ENCODE measurements at places on chromosomes 16 and 17.

DNA sequence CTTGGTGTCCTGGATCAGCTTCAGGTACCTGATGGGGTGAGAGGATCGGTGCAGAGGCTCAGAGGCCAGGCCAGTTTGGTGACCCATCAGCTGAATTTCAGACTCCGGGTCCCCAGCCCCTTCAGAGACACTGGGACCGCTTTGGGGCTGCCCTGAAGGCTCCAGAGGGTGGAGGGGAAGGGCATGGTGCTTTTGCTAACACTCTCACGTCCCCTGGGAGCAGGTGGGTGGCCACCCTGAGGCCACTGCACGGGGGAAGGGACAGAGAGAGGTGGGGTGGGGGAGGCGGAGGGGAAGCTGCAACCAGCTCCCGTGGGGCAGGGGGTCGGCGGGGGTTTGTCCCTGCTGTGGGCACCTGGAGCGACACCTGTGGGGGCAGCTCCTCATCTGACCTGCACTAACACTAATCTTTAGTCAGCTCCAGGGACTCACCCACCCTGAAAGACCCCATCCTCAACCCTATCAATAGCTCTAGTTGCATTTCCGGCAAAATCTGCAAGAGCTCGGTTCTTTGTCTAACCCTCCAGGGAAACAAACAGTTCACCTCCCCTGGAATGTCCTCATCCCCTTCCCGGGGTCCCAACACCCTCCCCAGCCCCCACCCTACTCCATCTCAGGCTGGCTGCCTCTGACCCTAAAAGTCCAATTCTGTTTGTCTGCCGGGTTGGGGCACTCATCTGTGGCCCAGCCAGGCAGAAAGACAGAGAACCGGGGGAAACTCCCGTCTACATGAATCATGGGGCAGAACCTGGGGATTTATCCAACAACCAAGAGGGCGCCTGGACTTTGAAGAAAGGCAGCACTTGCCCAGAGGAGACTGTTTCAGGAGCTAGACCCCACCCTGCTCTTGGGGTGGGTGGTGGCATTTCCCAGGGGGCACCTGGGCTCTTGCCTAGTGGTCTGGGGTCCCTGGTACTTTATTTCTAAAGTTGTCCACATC, 91.9 kb upstream of the CBX4 start:
- DNase-seq, result no peak

DNA sequence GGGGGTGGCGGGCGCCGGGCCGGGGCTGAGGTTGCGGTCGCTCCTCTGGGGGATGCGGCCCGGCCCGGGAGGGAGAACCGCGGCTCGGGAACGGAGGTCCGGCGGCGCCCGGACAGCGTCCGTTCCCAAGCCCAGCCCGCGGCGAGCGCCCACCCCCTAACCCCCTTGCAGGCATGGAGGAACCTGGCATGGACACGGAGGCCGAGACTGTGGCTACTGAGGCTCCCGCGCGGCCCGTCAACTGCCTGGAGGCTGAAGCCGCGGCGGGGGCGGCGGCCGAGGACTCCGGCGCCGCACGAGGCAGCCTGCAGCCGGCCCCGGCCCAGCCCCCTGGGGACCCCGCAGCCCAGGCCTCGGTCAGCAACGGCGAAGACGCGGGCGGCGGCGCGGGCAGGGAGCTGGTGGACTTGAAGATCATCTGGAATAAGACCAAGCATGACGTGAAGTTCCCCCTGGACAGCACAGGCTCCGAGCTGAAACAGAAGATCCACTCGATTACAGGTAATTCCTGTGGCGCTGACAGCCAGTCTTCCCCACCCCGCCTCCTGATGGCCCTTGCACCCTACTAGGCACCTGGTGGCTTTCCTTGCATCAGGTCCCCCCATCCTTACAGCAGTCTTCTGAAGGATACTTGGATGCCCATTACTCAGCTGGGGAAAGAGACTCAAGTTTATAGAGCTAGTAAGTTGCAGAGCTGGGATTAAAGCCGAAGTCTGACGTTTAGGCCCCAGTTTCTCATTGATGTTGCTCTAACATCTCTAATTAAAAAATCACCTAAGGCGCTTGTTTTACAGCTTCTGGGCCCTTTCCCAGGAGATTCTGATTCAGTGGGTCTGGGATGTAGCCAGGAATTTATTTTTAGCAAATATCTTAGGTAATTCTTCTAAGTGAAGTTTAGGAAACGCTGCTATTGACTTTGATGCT, 514 bp downstream of the UBFD1 start:
- DNase-seq, result peak; percentile 21

- no peak for DNase-seq
These were observed 1.6 kb downstream of the PYCARD start for GRCh38 chr16:31200821-31201568.

DNA sequence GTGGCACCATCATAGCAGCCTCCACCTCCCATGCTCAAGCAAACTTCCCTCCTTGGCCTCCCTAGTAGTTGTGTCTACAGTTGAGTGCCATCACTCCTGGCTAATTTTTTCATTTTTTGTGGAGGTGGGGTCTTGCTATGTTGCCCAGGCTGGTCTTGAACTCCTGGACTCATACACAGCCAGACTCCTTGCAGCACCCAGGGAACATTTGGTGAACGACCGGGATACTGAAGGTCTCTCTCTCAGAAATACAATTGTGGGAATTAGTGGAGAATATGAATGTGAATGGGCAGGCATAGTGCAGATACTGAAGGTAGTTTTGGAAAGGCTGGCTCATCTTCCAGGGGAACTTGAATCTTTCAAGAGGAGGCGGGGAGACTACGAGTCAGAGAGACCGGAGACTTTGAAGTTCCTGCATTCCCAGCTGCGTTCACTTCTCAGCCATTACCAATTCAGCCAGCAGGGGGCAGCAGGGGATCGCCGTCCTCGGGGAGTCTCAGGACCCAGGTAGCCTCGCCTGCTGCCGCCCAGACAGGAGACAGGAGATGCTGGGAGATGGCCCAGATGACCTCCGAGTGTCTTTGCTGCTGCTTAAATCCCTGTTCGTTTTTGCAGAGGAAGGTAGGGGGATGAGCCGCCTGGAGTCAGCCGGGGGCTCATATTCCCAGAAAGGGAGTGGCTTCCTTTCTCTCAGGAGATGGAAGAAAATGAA, 68.6 kb downstream of the HAPSTR1 start:
- peak; percentile 37 for DNase-seq

- DNase-seq, result no peak
These were observed 15.6 kb upstream of the MED13 start for GRCh38 chr17:62080647-62081046.

- no peak for DNase-seq
These were observed 181.9 kb downstream of the SNX29 start for GRCh38 chr16:12158428-12158827.

DNA sequence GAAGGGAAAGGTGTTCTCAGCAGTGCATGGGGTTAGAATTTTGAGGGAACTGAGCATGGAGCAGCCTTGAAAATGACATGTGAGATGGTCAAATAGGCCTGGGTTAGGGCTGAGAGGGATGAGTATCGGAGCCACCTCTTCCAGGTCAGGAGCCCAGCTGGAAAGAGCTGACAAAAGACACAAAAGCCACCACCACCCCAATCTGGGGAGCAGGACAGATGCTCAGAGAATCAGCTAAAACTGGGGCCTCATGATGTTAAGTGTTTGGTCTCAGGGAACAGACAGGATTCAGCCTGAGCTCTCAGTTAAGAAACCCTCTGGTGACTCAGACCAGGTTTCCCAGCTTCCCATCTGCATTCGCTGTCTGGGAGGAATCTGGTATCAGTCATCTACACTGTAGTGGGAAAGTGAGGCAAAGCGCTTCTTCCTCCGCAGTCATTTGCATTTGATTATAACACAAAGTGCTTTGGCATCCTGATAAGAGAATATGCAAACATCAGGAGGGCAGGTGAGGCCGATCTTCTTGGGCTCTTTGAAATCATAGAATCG, 2.6 kb downstream of the WNT9B start:
- no peak for DNase-seq

DNA sequence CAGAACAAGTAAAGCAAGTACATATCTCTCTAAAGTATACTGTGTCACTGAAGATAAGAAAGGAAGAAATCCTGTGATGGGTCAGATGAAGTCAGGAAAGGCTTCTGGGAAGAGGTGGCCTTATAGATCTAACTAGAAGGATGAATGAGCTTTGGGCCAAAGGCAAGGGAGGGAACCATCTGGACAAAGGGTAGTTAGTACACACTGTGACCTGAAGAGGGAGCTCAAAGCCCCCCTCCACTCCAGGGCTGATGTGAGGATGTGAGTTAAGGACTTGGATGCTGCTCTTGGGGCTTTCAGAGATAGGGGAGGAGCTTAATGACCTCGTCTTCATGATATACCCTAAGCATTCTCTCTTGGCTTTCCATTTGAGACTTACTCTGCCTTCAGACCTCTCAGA, 185.3 kb upstream of the CACNG3 start:
- no peak for DNase-seq

DNA sequence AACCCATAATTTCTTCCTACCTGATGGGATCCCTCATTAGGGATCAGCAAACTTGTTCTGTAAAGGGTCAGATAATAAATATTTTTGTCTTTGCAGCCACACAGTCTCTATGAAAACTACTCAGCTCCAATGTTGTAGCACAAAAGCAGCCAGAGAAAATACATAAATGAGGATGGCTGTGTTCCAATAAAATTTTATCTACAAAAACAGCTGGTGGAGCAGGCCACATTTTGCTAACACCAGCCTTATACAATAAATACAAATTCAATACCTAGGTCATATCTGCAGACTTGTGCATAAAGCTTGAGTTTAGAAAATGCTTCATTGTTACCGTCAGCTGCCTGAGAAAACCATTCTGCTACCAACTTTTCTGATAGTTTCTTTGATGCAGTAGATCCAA, 38.4 kb upstream of the INTS2 start:
- no peak for DNase-seq

GRCh38 chr17:44424828-44425461, 35.5 kb upstream of the ITGA2B start:
- no peak for DNase-seq

GRCh38 chr17:63442549-63443035, 3.5 kb downstream of the CYB561 start:
- no peak for DNase-seq

GRCh38 chr17:32496395-32497073, 9.7 kb downstream of the CDK5R1 start:
- peak; percentile 74 for DNase-seq

DNA sequence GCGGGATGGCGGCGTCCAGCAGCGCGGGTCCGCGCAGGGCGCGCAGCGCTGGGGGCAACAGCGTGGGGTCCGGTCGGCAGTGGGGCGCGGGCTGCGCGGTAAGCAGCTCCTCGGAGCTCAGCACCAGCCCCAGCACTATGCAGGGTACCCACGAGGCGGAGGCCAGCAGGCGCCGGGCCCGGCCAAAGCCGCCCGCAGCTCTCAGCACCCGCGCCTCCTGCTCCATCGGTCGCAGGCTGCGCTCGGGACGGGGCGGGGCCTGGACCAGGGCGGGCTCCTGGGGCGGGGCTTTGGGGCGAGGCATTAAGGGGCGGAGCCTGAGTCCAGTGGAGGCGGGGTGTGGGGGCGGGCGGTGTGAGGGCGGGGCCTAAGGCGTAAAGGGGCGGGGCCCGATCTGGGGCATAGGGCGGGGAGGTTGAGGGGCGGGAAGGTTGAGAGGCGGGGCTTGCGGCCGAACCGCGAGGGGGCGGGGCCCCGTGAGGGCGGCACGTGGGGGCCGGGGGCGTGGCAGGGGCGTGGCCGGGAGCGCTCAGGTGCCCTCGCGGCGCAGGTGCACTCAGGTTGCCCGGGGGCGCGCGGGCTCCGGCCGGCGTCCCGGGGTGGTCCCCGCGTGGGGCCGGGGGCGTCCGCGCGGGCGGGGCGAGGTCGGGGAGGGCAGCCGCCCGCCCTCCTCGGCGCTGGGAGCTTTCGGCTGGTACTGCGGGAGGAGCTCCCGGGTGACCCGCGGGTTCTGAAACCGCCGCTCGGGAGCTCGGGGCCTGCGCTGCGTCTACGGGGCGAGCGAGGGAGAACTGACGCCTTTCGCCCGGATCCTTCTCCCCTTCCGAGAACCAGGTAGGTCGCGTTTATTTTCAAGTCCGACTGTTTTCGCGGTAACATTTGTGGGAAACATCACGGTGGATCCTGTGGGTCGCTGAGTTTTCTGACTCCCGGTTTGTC, 1.4 kb upstream of the SLC22A31 start:
- peak; percentile 95 for DNase-seq

DNA sequence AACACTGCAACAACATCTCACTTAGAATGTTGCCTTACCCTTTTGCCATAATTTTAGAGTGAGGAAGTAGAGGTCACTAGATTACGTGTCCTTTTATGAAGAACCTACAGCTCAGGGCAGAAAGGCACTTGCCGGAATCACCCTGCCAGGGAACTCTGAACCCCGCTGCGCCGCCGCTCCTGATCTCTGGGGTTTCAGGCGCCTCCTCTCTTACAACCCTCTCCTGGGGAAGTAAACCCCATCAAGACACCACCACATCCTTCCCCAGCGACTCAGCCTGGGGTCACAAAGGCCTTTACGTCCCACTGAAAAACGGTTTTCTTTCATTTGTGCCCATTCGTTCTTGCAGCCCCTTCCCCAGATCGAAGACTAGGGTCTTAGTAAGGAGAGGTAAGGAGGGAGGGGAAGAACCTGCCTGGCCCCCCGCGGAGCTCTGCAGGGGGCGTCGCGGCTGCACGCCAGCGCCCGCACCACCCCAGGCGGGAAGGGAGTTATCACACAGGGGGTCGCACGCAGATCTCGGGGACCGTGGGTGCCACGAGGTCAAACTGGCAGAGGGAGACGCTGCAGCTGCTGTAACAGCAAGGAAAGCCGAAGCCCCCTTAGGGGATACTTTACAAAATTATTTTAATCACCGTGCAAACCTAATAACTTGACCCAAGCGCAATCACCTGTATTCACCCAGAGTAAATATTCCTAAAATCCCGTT, 1.0 kb upstream of the HLF start:
- no peak for DNase-seq

GRCh38 chr17:43475494-43476089, 8.2 kb upstream of the DHX8 start:
- DNase-seq, result no peak

DNA sequence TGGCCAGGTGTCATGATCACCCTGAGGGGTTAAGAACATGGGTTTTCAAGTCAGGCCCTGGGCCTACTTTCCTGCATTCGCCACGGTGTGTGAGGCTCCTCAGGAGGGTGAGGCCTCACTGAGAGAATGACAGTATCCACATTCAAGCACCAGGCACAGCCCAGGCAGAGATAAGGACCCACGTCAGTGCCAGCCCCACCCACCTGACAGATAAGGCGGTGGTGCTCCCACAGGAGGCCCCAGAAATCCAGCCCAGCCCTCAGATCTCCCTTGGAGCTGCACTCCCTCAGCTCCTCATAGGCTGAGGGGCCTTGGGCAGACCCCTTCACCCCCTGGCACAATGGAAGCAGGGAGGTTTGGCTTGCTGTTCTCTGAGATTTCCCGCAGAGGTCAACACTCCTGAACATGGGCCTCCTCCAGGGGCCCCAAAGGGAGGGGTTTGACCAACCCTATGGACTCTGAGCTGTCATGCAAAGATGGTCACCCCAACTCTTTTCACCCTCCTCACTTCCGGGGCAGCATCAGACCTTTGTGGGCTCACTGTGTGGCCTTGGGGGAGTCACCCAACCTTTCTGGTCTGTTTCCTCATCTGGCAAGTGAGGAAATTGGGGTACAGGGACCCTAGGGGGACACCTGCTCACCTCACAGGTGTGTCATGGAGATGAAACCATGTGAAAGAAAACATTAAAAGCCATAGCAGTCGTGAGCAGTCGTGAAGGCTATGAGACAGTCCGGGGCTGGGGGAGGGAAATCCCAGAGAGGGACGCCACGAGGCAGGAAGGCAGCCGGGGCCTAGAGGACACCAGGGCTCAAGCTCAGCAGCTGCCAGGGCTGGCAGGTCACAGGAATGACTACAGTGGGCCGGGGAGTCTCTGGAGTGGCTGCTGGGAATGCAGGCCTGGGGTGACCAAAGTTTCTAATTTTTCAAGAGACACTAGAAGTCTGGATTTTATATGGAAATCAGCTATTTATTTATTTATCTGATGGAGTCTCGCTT, 15.4 kb downstream of the PLLP start:
- no peak for DNase-seq

All from lower leg skin (tissue), 4 donors.